ENCODE measurements at places on chromosomes 12 and 14. TPM values are rescaled to one million over a fixed set of nuclear protein-coding genes. Genes with fewer than 3 reads are reported as not detected.

Gene ZNF219
- total RNA-seq: 52.8 TPM

Gene AMDHD1
- total RNA-seq: 1.4 TPM

Gene TAS2R43
- not detected for total RNA-seq

Gene MGP
- total RNA-seq: 472 TPM

Gene LRTM2
- not detected for total RNA-seq

Gene CTSG
- total RNA-seq: 9.7 TPM

Gene SLC6A13
- 3.9 TPM for total RNA-seq

Gene PROX2
- not detected for total RNA-seq

Gene PALS1
- total RNA-seq: 35.5 TPM

Gene AQP5
- total RNA-seq: 14.3 TPM

Gene PGAM5
- 25.4 TPM for total RNA-seq

Gene AMN
- total RNA-seq: 19.8 TPM

Gene BEGAIN
- 1.5 TPM for total RNA-seq

Gene PMEL
- 4.9 TPM for total RNA-seq

Gene RNASE4
- 42.5 TPM for total RNA-seq

Gene EDDM3A
- total RNA-seq: not detected

- H3K4me1 ChIP-seq: no peaks in the 10 kb centered on the region
- DNase-seq: peak; percentile 33
- no peak overlapping the region for H3K4me3 ChIP-seq
- H3K27me3 ChIP-seq: no peaks in the 10 kb centered on the region
- H3K36me3 ChIP-seq: peaks cover 12% of the 10 kb centered on the region
Measured at GRCh38 chr14:100526057-100526456, 61.2 kb downstream of the BEGAIN start.

DNA sequence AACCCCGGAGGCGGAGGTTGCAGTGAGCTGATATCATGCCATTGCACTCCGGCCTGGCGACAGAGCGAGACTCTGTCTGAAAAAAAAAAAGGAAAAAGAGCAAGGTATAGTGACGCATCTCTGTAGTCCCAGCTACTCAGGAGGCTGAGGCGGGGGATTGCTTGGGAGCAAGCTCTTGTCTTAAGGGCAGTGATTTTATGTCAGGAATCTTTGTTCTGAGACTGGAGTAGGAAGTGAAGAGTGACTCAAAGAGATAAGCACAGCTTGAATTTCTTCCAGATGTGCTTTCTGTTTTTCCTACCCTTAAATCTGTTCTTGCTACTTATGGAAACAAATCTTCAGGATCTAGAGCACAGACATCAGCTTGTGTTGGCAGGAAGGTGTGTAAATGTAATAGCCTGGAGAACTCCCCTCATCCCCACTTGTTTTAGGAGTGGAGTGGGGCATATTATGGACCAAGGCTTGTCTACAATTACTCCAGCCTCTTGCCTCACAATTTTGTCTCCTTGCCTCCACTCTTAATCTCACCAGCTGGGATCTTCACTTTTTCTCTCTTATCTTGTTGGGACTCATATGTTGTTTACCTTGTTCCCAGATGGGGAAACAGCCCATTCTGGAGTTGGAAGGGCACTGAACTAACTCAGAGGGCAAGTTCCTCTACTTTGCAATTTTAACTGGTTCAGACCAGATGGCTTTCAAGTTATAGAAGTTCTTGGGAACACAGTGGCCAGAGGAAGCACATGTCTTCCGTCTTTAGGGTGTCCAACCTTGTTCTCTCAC lies 7.5 kb downstream of the TMED2 start:
- H3K4me3 ChIP-seq: no peak overlapping the region
- DNase-seq: no peak
- peaks cover 100% of the 10 kb centered on the region for H3K36me3 ChIP-seq
- no peak overlapping the region for H3K27ac ChIP-seq
- H3K4me1 ChIP-seq: peaks cover 28% of the 10 kb centered on the region
- no peaks in the 10 kb centered on the region for H3K27me3 ChIP-seq

DNA sequence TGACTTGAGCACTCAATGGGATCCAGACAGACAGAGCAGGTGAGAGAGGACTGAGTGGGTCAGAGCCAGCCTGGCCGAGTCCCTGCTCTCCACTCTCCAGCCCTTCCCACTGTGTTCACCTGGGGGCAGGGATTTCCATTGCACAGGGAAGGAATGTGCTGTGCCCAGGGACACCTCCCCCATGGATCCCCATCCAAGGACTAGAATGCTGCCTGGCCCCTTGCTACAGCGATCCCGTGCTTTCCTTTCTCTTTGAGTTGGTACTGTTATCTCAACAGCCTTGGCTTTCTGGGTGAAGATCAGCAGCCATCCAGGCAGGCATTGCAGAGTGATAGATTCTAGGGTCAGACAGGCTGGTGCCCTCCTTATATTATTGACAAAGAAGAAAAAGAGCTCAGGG lies 60.3 kb upstream of the DLK1 start:
- H3K4me1 ChIP-seq: peaks cover 12% of the 10 kb centered on the region
- no peak overlapping the region for H3K27ac ChIP-seq
- no peak overlapping the region for H3K4me3 ChIP-seq
- no peaks in the 10 kb centered on the region for H3K36me3 ChIP-seq
- H3K27me3 ChIP-seq: peaks cover 21% of the 10 kb centered on the region

DNA sequence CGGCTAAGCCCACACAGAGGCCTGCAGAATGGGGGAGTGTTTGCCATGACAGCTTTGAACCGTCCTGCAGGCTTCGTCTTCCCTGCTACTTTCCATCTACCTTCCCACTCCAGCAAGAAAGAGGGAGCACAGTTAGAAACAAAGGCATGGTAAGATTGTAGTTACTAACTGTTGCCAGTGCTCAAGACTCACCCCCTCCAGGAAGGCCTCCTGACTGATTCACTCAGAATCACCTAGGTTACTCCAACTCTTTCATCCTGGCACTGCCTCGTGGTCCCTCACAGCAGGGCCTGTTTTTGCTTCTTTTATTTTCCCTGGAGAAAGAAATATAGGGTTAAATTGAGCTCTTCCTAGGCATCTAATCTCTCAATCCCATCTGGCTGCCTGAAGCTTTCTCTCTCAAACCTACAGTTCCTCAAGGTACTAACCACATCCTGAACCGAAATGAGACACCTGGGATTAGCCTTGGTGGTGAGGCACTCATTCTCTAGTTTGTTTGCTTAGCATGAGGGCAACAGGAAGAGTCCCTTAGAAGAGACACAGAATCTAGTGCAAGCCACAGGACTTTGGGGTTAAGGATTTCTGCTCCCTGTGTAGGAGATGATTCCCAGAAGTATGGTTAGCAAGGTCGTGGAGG lies 7.8 kb downstream of the GALNT6 start:
- H3K4me1 ChIP-seq: no peaks in the 10 kb centered on the region
- H3K27me3 ChIP-seq: no peaks in the 10 kb centered on the region
- no peak overlapping the region for H3K27ac ChIP-seq
- H3K36me3 ChIP-seq: no peaks in the 10 kb centered on the region
- H3K4me3 ChIP-seq: no peak overlapping the region

DNA sequence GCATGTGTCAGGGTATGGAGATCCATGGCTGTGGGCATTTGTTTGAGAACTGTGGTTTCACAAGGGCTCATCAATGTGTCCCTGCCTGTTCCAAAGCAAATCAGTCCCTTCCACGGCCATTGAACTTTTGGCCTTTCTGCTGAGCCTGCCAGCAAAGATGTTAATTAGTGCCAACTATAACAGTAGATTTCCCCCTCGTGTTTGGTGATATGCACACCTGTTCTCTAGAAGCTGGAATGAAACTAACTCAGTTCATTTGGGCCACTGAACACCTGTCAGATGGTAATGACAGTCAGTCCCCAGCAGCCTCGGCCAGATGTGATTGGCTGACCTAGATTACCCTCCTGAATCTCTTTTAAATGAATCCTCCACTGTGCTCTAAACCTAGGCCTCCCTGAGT lies 43.2 kb downstream of the IRAK3 start:
- no peak for DNase-seq
- no peak overlapping the region for H3K27ac ChIP-seq
- H3K36me3 ChIP-seq: peaks cover 32% of the 10 kb centered on the region
- no peaks in the 10 kb centered on the region for H3K27me3 ChIP-seq
- peaks cover 5% of the 10 kb centered on the region for H3K4me1 ChIP-seq
- no peak overlapping the region for H3K4me3 ChIP-seq

DNA sequence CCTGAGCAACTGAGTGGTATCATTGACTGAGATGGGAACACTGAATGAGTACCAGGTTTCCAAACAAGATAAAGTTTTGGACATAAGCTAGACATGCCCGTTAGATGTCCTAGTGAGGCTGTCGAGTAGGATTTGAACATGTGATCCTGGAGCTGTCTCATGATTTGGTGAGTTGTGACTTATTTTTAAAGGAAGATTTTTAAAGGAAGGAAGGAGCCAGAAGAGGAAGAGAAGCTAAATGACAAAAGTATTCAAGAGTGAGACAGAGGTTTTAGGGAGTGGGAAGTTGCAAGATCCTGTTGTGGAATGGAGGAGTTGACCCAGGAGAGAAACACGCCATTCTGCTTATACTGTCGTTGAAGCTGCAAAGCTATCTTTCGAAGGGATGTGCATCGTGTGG lies 82.1 kb downstream of the SAMD4A start:
- H3K27me3 ChIP-seq: no peaks in the 10 kb centered on the region
- H3K4me3 ChIP-seq: no peak overlapping the region
- no peak for DNase-seq

DNA sequence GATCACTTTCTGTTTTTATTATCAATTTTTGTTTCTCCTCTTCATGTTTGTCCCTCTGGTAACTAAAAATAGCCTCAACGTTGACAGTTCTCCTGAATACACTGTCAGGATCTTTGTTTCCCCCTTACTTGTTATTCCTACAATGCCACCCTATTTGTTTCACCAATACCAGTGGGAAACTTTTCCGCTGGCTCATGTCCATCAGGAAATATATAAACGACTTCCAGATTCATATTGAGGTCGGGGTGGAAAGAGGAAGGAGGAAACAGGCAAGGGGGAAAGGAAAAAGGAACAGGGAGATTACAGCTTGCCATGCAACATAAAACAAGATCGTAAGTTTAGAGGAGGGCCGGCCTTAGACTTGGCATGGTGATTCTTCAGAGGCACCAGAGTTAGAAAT lies 61.7 kb downstream of the BTBD7 start:
- H3K4me1 ChIP-seq: no peaks in the 10 kb centered on the region
- DNase-seq: no peak
- no peak overlapping the region for H3K27ac ChIP-seq

DNA sequence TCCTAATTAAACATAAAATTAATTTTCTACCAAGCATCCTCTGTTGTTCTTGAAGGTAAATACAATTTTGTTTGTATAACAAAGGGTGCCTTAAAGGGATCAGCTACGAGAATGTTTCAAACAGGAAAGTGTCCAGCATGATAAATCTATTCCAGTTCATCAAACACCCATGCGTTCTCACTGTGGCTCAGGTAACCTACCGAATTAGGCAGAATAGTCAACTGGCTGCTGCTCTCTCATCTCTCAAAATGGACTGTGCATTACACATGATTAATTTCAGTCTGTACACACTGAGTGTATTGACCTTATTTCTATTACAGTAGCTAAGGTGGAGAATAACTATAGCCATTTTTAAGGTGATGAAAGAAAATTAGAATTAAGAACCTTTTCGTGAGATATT lies 127.5 kb upstream of the RMST start:
- H3K36me3 ChIP-seq: no peaks in the 10 kb centered on the region
- no peaks in the 10 kb centered on the region for H3K4me1 ChIP-seq

DNA sequence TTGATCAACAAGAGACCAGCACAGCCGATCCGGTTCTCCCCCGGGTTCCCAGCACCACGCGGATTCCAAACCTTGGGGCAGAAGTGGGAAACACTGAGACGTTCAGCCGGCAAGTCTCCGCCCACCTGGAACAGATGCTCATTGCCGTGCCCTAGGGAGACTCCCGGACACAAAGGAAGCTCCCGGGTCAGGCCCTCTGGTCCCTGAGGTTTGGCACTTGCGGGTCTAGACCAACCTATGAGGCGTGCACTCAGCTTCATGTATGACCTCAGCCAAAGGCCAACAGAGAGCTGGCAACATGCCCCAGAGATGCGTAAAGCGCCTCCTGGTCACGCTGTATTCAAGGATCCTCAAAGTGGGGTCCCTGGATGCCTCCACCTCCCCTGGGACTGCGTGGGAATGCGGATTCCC lies 2.5 kb downstream of the RIMBP2 start:
- no peaks in the 10 kb centered on the region for H3K36me3 ChIP-seq
- peaks cover 38% of the 10 kb centered on the region for H3K27me3 ChIP-seq
- DNase-seq: no peak
- no peak overlapping the region for H3K27ac ChIP-seq

- no peaks in the 10 kb centered on the region for H3K36me3 ChIP-seq
- peaks cover 29% of the 10 kb centered on the region for H3K4me1 ChIP-seq
- no peaks in the 10 kb centered on the region for H3K27me3 ChIP-seq
- no peak for DNase-seq
- H3K4me3 ChIP-seq: no peak overlapping the region
- no peak overlapping the region for H3K27ac ChIP-seq
Measured at GRCh38 chr12:110104188-110105094, 19.7 kb upstream of the IFT81 start.

- H3K4me3 ChIP-seq: no peak overlapping the region
- H3K36me3 ChIP-seq: no peaks in the 10 kb centered on the region
- no peaks in the 10 kb centered on the region for H3K27me3 ChIP-seq
- no peaks in the 10 kb centered on the region for H3K4me1 ChIP-seq
- H3K27ac ChIP-seq: no peak overlapping the region
Measured at GRCh38 chr12:124109760-124110159, 136.7 kb downstream of the ZNF664 start.

- H3K4me1 ChIP-seq: no peaks in the 10 kb centered on the region
- no peaks in the 10 kb centered on the region for H3K36me3 ChIP-seq
- no peak for DNase-seq
- no peak overlapping the region for H3K4me3 ChIP-seq
- H3K27me3 ChIP-seq: no peaks in the 10 kb centered on the region
Measured at GRCh38 chr14:22266142-22266442, 322.9 kb downstream of the DAD1 start.

GRCh38 chr12:124862768-124863415 lies 772 bp downstream of the SCARB1 start:
- no peak for DNase-seq
- H3K27me3 ChIP-seq: no peaks in the 10 kb centered on the region
- H3K4me3 ChIP-seq: peak overlapping the region; percentile 78
- H3K36me3 ChIP-seq: no peaks in the 10 kb centered on the region

GRCh38 chr14:65296402-65296801 lies 116.1 kb upstream of the FUT8 start:
- H3K27ac ChIP-seq: no peak overlapping the region
- DNase-seq: no peak
- H3K36me3 ChIP-seq: no peaks in the 10 kb centered on the region
- no peak overlapping the region for H3K4me3 ChIP-seq
- H3K27me3 ChIP-seq: no peaks in the 10 kb centered on the region
- H3K4me1 ChIP-seq: no peaks in the 10 kb centered on the region

DNA sequence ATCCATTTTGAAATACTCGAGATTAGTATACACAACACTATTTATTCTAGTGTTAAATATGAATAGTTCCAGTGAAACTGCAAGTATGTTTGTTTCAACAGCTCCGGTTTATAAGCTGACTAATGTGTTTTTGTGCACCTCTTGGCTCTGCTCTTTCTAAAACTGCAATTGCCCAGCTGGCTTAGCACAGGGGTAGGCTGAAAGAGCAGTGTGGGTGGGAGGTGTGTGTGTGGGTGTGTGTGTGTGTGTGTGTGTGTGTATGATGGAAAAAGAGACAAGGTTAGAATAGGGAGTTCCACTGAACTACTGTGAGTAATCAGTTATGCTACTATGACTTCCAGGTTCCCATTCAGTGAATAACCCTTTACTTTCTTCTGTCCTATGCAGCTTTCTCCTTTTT lies 37.8 kb upstream of the DDHD1 start:
- no peak for DNase-seq
- no peaks in the 10 kb centered on the region for H3K4me1 ChIP-seq
- H3K27me3 ChIP-seq: no peaks in the 10 kb centered on the region
- H3K36me3 ChIP-seq: no peaks in the 10 kb centered on the region
- no peak overlapping the region for H3K27ac ChIP-seq

GRCh38 chr14:92585981-92586937 lies 72.7 kb downstream of the RIN3 start:
- no peaks in the 10 kb centered on the region for H3K27me3 ChIP-seq
- H3K4me1 ChIP-seq: peaks cover 35% of the 10 kb centered on the region
- no peak overlapping the region for H3K4me3 ChIP-seq
- H3K36me3 ChIP-seq: peaks cover 10% of the 10 kb centered on the region
